ENCODE measurements at places on chromosomes 7 and 10.

GRCh38 chr7:76515999-76516443, 5.7 kb downstream of the UPK3B start:
- no peak for DNase-seq

DNA sequence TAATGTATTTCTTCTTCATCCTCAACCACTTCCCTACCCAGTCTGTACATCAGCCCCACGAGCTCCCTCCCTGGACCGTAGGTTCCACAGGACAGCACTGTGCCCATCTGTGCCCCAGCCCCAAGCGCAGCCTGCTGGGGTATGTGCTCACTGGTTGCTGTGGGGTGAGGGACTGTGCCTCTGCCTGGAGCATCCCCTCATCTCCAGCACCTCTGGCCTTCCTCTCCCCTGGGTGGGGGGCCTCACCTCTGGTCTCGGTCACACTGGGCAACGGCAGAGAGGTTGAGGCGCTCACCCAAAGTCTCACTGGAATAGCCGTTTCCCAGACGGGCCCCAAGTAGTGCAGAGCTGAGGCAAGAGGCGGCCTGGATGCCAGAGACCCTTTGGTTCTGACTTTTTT, 1.5 kb upstream of the PRKAR1B start:
- no peak for DNase-seq

DNA sequence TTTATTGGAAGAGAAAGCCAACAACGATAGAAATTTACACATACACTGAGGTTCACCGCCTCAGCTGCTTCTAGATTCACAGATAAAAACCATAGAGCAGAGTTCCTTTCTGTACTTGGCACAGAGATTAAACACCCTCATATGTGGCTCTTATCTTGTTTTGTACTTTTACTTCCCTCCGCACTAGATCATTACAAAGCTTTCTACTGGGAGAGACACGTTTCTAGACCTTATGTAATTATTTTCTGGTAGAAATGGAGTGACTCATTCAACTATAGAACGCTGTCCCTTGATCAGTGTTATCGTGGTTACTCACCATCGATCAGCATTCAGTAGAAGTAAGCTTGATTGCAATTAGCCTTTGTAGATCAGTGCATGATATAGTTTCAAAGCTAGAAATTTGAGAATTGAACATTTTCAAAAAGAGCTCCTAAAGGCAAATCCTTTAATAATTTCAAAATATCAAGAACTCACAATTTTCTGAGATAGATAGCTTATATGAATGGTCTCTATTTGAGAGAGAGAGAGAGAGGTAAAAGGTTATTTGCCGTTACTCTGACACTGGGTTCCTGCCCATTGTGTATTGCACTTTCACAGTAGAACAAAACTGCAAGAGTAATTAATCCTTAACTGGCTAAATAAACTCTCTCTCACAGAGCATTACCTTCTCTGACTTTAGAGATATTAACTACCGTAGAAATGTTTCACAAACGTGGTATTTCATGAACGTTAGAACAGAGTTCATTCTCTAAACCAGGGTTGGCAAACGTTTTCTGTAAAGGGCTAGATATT, 26.1 kb upstream of the DNAJC1 start:
- no peak for DNase-seq

DNA sequence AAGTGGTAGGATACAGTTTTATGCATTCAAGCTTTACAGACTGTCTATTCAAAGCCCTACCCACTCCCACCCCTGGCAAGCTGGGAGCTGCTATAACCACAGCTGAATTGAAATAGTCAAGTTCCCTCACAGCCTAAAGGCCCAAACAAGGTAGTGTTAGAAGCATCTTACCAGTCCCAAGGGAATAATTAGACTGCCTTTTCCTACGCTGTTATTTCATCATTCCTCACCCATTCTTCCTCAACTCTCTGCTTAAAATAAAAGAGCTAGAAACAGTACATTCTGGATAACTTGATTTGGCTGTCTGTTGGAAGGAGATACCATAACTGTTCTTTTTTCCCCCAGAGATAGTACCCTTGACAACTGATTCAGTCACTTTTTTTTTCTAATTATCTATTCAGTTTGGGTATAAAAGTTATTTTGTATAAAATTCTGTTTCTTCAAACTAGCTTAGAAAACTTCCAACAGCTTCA, 54.0 kb downstream of the RAPGEF5 start:
- no peak for DNase-seq

DNA sequence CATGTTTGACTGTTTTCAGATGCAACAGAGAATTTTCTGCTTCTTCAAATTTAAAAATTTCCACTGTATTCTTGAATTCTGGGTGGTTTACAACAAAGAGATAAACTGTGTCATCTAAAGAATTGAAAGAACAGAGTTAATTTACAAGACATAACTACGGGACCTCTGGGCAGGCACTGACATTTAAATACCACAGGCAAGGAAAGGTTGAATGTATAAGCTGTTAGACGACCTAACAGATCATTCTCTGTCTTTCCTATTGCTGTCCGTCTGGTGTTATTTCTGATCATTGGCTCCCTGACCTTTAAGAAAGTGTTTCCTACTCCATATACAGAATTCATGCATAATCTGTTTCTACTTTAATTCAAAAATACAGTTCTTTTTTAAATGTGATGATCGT, 15.5 kb upstream of the PON3 start:
- DNase-seq: no peak

- no peak for DNase-seq
Observed at GRCh38 chr10:70772627-70773026, 12.6 kb downstream of the TBATA start.

DNA sequence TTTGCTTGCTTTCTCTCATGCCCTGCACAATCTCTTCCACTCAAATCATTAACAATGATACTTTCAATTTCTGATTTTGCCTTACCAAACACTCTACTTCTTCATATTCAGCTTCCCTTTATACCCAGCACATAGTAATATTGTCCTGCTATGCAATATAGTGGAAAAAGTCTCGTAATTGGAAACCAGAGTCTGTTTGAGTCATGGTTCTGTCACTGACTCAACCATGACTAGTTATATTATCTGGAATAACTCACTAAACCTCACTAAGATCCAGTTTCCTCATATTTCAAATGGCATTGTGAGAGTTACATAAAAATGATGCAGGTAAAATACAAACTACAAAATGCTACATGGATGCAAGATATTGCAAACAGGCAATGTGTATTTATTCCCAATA, 98.5 kb upstream of the LRRTM3 start:
- no peak for DNase-seq

DNA sequence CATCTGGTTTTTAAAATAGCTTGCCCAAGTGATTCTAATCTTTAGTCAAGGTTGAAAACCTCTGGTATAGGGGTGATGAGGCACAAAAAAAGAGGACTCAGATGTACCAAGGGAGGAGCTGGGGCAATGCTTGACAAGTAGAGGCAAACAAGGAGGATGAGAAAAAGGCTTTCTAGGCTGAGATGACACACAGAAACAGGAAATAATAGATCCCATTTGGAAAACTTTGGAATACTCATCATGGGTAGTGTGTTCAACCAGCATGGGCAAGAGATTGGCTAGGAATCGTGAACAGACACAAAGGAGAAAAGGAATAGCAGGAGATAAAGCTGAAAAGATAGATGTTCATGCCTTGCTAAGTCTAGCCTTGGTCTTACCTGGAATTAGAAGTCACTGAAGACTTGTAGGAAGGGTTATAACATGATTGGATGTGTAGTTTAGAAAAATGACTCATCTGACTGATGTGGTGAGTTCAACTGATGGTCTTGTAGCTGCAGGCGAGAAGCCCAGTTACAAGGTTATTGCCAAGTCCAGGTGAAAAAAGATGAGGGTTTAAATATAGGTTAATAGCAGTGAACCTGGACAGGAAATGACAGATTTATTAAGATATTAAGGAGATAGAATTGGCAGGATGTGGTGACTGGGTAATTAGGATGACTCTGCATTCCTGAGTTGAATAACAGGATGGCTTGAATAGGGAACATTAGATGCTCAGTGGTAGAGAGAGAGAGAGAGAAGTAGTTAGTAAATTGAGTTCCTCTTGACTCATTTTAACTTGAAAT, 214.0 kb upstream of the LRGUK start:
- no peak for DNase-seq

DNA sequence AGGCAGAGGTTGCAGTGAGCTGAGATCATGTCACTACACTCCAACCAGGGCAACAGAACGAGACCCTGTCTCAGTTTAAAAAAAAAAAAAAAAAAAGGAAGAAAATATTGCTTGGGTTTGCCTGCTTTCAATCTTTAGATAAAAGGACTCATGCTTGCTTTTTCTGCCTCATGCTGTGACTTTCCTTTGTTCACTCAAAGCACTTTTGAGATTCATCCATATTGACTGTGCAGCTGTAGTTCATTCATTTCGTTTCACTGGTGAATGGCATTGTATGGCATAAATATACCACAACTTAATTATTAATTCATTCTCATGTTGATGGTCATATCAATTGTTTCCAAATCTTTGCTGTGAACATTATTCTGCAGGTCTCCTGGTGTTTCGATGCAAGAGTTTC, 97.6 kb upstream of the NFE2L3 start:
- DNase-seq: no peak

GRCh38 chr7:138167222-138167621, 91.0 kb downstream of the AKR1D1 start:
- DNase-seq: no peak

- no peak for DNase-seq
Observed at GRCh38 chr7:107077699-107078516, 33.4 kb downstream of the PRKAR2B start.

DNA sequence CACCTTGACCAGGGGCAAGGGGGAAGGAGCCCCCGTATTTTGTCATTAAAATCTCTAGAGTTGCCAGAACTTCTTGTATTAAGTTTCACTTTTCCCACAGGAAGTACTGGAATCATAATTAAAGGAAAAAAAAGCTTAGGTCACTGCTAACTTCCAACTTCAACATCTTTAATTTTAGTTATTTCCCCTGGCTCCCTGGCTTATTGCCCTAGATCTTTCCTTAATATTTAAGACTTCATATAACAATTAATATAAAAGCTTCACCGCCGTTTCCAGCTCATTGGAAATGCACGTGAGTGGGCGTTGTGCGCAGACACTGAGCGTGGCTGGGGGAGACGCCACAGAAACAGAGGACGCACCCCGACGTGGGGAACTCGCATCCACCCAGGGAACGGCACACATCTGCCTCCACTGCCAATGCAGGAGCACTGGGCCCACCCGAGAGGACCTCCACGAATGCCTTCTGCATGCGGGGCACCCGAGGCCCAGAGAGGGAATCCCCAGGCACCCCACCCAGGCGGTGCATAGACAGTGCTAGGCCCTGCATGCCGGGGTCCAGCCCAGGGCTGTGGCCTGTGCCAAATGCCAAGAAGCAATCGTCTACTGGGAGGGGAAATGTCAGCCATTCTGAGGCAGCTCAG, 72.2 kb downstream of the ADARB2 start:
- DNase-seq: no peak

- no peak for DNase-seq
Observed at GRCh38 chr7:41476460-41476803, 226.5 kb downstream of the INHBA start.

GRCh38 chr7:137080516-137081203, 212.2 kb downstream of the CHRM2 start:
- DNase-seq: no peak

DNA sequence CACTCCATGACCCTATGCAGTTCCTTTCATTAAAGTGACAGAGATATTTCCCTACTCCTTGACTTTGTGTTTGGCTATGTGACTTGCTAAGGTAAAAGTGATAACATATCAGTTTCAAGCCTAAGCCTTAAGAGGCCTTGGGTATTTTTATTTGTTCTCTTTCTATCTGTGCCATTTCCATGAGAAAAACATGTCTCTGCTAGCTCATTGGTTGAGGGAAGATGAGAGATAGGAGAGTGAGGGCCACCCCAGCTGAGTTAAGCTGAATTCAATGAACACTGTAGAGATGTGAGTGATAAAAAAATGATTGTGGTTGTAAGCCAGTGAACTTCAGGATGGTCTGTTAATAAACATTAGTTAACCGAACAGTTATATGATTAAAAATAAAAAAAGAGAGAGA, 13.4 kb downstream of the TASOR2 start:
- DNase-seq: no peak

GRCh38 chr7:95675016-95675415, 78.7 kb upstream of the PDK4 start:
- DNase-seq: no peak

DNA sequence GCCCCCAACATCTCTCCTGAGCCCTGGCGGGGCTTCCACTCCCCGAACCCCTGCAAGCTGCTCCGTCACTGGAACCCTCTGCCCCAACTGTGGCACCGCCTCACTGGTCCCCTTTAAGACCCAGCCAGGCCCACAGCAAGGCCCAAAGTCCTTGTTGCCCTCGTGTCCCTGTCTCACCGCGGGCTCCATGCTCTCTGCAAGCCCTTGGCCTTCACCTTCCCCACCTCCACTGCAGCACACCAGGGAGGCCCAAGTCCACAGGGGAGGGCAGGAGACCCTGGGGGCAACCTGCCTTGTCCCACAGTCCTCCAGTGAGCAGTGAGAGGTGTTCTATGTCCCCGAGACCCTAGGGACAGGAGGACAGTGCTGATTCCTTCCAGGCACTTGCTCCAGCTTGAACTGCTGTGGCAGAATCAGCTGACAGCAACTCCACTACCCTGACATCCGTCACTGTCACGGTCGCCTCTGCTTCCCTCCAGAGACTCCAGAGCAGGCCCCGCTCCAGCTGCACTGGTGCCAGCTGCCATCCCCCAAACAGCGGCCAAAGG, 105.3 kb downstream of the CYTH3 start:
- no peak for DNase-seq

DNA sequence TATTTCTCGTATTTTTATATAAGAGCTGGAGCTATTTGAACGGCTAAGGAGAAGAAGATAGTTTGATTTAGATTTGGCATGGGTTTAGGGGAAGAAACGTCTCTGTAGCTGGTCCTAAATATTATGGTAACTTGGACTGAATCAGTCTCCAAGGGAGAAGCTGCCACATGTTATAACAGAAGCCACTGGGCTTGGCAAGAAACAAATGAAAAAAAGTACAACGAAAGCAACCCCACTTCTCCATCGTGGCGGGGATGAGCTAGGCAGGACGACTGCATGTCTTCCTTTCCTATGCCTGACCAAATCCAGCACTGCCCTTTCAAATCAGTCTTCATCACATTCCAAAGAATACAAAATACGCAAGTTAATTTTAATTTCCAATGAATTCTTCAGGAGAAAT, 196.7 kb upstream of the KLF14 start:
- no peak for DNase-seq

DNA sequence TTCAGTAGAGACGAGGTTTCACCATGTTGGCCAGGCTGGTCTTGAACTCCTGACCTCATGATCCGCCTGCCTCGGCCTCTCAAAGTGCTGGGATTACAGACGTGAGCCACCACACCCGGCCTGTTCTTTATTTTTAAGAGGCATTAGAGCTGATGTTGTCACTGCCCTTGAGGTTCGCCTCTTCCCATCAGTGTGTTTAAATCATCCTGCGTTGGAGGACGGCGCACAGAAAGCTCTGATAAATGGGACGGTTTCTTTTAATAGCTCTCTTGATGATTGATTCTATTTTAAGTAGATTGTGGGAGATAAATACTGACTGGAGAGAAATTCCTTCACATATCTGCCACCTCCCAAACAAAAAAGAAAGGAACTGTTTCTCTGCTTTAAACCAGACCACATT, 29.0 kb downstream of the UPP1 start:
- DNase-seq: no peak

Data from NCI-H1092 (cell line).